Stimulated activated CD8-positive, alpha-beta memory T cell treated with anti-CD3 and anti-CD28 coated beads, Interleukin-2, amount 100 ng/mL, for 48 hours (primary cell): ENCODE measurements at places on chromosomes 4 and X.

DNA sequence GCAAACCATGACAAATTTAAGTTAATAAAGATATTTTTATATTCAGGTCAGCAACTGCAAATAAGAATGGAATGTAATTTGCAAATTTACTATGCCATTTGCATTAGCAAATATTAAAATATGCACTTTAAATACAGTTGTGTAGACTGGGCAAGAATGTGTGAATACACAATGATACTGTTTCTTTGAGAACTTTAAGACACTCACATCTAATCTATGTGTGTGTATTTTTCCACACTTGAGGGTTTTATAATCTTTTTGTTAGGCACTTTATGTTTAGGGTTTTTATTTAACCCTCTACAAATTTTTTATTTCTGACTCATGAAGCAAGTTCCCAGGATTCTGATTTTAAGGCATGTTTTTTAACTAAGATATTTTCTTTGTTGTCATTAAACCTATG is 23.9 kb upstream of the NDNF start:
- DNase-seq = no peak

GRCh38 chr4:110735686-110736085 is 112.8 kb upstream of the PITX2 start:
- DNase-seq = no peak

GRCh38 chrX:47863187-47863586 is 26.5 kb downstream of the ZNF81 start:
- no peak for DNase-seq

DNA sequence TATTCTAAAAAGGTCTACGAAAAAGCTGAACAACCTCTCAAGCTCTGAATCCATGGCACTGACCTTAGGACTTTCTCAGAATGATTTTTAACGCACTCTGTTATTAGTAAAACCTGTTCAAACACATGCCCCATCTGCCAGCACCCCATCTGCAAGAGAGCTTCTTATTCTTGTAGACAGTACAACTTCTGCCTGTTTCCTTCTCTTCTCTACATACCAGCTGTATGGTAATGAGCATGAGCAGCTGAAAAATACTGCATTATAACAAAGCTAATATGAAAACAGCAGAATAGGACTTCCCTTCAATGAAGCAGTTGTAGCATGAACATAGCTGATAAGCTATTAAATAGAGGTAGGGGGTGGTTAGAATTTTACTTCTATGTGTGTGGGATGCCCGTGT is 167.9 kb downstream of the FBXW7 start:
- DNase-seq = no peak

- DNase-seq = no peak
Observed at GRCh38 chr4:62513306-62513705, 1313.2 kb downstream of the ADGRL3 start.

DNA sequence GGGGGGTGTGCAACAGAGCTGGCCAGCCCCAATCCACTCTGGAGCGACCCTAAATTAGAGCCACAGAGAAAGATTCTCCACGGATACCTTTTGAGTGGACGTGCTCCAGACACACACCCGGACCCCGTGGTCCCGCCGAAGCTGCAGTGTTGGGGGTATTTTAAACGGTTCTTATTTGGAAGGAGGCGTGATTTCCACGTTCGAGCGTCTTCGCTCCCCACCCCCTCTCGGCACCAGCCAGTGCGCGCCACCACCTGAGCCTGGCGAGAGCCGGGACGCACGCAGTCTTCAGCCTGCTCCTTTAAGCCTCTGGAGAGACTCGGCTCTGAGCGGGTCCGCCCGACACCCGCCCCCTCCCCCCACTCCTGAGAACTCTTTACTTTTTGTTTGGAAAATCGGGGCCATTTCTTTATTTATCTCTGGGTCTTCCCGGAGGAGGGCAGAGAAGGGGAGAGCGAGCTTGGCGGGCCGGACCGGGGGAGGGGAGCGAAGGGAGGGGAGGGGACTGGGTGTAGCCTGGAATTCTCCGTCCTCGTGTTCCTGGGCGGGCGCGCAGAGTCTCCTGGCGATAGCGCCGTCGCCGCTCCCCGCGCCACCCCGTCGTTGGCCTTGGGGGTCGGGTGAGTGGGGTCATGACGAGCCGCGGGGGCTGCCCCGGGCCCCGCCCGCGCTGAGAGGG is 668 bp upstream of the PTCHD1 start:
- DNase-seq = no peak

DNA sequence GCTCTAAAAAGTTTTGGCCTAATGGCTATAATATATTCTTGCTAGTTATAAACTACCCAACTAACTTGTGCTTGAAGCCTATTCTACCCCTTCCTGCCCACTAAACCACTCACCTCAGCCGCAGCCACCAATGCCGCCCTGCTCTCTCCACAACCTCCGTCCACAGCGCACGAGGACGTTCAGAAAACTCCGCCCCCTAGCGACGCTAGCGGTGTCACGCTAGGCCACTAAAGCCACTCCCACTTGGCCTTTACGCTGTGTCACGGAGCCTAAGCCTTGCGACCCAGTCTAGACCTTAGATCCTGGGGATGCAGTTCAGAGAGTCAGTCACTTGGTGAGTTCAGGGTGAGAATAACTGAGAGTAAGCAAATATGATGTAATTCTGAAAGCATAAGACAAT is at the start of gene TEX11:
TEX11 (minus strand) TSS at position 171 of the 400 bp plus-strand sequence. CDS start 922 bp downstream, outside the sequence.
- DNase-seq = no peak

DNA sequence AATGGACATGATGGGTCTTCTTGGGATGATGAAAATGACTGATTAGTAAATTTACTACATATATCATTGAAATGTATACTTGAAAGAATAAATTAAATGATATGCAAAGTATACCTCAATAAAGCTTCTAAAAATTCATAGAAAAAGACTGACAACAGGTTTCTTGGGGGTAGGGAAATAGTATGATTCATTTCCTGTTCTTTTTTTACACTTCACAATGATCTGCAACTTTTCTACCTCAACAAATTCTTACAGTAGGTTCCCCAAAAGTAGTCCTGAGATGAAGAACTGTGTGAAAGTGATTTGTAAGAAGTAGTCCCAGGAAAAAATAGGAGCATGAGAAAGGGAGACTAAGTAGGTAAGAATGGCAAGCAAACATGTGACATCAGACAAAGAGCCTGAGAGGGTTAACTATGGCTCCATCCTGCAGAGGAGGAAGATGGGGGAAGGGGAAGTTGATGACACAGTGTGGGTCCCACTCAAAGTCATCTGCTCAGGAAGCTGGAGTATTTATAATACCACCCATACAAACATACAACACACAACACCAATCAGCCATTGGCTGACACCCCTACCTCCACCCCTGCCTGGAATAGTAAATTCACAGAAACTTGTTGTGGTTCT is 73.9 kb downstream of the ARHGAP6 start:
- DNase-seq = no peak

DNA sequence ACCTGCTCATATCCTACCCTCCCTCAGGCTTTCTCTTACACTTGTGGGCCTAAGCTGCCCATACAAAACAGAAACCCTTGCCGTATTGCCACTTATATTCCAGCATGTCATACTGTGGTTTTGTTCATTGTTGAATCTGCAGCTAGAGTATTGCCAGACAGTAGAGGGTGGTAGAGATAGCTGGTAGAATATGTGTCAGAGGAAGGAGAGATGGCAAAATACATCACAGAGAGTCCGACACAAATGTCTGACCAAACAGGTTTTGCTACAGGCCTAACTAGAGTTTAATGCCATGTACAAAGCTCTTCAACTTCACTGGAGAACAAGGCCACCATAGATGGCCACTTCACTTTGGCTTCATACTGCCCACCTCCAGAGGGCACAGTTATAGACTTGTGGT is 160.1 kb downstream of the EFHC2 start:
- no peak for DNase-seq

GRCh38 chr4:2936773-2937145 is 26.4 kb downstream of the NOP14 start:
- no peak for DNase-seq
